ENCODE measurements at places on chromosomes 16 and 17. TPM values are rescaled to one million over a fixed set of nuclear protein-coding genes. Genes with fewer than 3 reads are reported as not detected.

DNA sequence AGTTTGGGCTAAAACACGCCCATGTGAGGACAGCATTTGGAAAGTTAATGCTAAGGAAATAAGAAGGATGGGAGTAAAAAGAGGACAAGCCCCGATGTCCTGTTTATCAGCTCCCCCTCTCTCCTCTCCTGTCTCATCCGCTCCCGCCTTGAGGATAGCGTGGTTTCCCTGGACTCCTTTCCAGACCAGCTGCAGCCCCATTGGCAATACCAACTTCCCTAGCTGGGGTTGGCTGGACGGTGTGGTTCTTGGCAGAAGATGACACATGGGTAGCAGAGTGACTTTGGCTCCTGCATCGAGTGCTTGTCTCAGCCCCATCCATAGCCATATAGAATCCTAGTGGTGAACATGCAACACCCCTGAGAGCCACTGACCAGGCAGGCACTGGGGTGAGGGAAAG is 185.9 kb downstream of the CCDC182 start:
- DNase-seq, result no peak

GRCh38 chr16:70341600-70341999 is 5.1 kb upstream of the DDX19A start:
- DNase-seq, result no peak

GRCh38 chr16:29653471-29653870 is 9.6 kb upstream of the SPN start:
- no peak for DNase-seq

DNA sequence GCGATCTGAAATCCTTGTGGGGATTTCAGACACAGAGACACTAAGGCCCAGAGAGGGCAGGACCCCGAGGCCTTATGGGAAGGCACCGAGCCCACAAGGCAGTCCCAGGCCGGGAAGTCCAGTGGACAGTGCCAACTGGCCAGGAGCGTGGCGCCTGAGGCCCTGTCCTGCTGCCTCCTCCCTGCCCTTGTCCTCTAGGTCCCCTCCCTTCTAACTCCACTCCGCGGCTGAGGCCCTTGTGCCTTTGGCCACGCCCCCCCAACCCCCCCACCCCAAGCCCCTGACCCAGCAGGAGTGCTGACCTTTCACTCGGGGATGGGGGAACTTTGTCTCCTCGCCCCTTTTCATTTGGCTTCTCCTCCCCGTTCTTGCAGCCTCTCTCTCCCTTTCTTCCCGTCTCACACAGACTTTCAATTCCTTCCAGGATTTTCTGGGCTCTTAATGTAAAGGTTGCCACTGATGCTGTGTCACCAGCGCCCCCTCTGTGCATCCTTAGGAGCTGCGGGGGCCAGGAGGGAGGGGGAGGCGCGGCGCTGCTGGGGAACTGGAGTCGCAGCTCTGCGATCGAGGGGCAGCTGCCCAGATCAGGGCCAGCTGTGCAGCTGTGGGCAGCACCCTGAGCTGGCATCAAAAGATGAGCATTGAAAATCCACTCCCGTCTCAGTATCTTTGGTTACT is 29.1 kb downstream of the CRHR1 start:
- no peak for DNase-seq

- DNase-seq, result no peak
Observed at GRCh38 chr17:75994802-75995370, 5.8 kb upstream of the CDK3 start.

DNA sequence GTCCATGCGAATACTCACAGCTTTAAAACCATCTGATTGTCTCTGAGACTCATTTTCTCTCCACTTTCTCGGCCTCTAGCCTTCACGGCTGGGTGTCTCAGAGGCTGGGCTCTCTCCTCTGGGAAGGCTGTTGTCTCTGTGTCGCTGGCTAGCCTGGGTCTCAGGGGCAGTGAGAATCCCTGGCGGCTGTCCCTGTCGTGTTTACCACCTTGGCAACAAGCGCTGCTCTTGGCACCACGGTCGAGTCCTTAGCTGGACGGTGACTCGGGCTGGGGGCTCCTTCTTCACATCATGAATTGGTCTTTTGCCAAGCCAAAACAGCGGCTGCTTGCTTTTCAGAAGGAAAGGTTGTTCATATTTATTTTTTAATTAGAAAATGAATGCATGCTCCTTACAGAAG is 81.1 kb downstream of the MSI2 start:
- DNase-seq, result no peak

GRCh38 chr17:9615486-9615885 is 29.8 kb upstream of the USP43 start:
- DNase-seq, result no peak

CCL13 gene
- total RNA-seq, result not detected

DNA sequence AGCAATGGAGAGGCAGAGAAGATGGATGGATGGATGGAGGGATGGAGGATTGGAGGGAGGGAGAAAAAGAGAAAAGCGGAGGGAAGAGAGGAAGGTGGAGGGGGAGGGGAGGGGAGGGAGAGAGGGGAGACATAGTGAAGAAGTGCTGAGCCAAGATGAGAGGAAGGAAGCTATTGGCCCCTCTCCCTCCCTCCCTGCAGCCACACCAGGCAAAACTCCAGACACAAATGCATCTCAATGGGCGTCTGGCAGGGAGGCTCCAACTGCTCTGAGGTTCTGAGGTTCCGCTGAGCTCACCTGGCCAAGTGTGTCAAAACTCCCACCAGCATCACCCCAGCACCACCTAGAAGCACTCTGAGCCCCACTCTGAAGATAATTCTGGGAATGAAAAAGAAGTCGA is 26.9 kb upstream of the PHB1 start:
- DNase-seq, result no peak

DNA sequence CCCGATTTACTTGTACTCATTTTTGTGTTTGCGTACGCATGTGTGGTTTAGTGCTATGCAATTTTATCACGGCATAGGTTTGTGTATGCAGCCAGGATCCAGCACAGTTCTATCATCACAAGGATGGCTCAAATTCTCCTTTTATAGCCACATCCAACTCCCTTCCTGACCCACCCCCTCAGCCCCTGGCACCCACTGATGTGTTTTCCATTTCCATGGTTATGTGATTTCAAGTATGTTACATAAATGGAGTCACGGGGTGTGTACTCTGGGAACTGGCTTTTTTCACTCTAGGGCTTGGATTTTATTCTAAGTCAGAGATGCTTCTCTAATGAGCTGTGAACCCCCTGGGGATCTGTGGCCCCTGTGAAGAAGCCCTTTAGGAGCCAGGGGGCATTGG is 16.8 kb downstream of the IL4R start:
- DNase-seq, result peak; percentile 49

DNA sequence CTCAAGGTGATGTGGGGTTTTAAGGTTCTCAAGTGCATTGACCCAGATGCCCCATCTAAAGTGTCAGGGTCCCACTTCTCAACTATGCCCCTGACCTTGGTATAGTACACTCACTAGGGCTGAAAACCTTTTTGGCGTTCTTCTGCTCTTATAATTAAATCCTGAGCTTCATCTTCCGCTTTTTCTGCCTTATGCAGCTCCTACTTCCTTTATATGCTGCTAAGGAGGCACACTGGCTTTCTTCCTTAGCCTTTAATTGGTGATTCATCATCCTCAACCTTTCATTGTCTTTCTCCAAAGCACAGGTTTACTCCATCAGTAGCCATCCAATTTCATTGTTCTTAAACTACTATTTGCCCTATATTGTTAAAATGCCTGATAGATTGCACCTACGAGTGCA is 5.3 kb upstream of the NF1 start:
- DNase-seq, result no peak

ANKRD40CL gene
- not detected for total RNA-seq

FOXC2 gene
- not detected for total RNA-seq

DNA sequence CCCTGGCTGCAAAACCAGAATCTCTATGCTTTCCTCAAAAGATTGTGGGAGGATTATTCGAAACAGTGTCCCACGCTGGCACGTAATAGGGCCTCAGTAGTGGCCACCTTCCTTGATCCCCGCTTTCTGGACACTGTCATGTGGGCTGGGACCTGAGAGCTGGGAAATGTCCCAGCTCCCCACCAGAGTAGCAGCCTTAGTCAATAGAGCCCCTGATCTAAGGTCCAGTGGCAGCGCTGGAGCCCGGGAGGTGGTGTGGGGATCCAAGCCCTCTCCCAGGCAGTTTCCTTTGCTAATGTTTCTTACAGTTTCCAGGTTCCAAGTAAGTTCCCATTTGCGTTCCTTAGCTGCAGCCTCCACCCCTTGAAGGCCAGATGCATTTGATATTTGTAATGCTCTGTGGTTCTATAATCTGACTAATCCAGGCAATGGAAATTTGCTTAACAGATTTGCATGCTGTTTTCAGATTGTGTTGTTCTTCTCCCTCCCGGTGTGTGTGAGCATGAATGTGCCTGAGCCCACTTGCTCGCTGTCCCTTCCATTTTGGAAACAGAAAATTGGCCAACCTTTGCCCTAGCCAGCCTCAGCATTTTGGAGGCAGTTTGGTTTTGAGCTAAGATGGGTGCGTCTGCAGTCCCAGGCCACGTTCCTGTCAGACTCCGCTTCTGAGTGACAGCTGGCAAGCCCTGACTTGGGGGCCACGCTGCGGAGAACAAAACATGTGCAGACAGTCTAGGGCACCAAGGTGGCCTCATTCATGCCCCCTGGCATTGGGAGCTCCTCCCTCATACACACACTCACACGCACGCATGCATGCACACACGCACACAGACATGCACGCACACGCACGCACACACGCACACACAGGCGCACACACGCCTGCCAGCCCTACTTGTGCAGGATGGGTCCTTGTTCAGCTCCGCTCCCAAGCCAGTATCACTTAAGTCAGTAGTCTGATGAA is 69.4 kb downstream of the CCDC182 start:
- DNase-seq, result peak; percentile 50

TM4SF5 gene
- not detected for total RNA-seq

SLC16A6 gene
- total RNA-seq, result 5.6 TPM

NTN3 gene
- not detected for total RNA-seq
